ENCODE measurements at places on chromosomes 13 and 19.

- no peak for DNase-seq
These were observed 534.7 kb upstream of the ARGLU1 start for GRCh38 chr13:107102676-107103075.

- no peak for DNase-seq
These were observed 2.4 kb upstream of the NFIC start for GRCh38 chr19:3363841-3364500.

- DNase-seq = no peak
These were observed 49.6 kb upstream of the RAP2A start for GRCh38 chr13:97384371-97384770.

- no peak for DNase-seq
These were observed 268.4 kb downstream of the FOXO1 start for GRCh38 chr13:40398065-40398464.

- DNase-seq = no peak
These were observed 206.9 kb upstream of the ZNF536 start for GRCh38 chr19:30165228-30165813.

DNA sequence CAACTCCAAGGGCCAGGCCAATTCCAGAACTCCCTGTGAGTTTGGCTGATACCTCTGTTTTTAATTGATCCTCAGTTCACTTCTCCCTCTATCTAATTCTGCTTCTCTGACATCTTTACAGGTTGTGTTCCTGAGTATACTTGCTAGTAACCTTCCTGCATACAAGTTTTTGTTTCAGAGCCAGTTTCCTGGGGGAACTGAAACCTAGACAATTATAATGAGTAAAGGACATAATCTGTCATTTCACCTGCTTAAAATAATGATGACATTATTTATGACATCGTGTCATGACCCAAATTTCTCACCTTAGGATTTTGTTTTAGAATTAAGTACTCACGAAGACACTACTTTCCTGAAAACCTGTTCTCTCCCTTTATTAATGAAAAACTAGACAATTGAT lies 12.5 kb upstream of the MYCBP2 start:
- no peak for DNase-seq

DNA sequence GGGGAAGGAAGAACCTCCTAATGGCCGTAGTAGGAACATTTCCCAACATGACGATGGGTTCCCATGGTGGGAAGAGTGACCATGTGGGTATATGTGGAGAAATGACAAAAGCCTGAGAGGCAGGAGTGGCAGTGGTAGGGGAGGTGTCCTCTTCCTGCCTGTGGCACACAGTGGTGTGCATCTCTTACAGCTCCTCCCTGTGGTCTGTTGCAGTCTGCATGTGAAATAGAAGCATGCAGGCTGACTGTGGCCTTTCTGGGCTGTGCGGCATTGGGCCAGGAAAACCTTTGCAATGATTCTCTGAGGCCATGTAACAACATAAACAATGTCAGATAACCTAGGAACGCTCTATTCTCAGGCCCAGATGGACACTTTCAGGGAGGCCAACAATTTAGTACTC lies 84.0 kb downstream of the LACC1 start:
- no peak for DNase-seq

- no peak for DNase-seq
These were observed 1.3 kb downstream of the PNMA8B start for GRCh38 chr19:46494146-46494940.

- no peak for DNase-seq
These were observed 1.6 kb upstream of the MLNR start for GRCh38 chr13:49218493-49219051.

- no peak for DNase-seq
These were observed 43.2 kb upstream of the TSHZ3 start for GRCh38 chr19:31392464-31392863.
